Activated CD4-positive, alpha-beta T cell treated with anti-CD3 and anti-CD28 coated beads for 48 hours (primary cell): ENCODE measurements at places on chromosomes 2 and 18.

GRCh38 chr2:136653861-136654260 lies 111.5 kb upstream of the THSD7B start:
- no peak for DNase-seq

- DNase-seq = no peak
These were observed 301.7 kb downstream of the PAX3 start for GRCh38 chr2:221997100-221997499.

- DNase-seq = peak; percentile 70
These were observed 22.8 kb downstream of the ZSCAN30 start for GRCh38 chr18:35267161-35267651.

DNA sequence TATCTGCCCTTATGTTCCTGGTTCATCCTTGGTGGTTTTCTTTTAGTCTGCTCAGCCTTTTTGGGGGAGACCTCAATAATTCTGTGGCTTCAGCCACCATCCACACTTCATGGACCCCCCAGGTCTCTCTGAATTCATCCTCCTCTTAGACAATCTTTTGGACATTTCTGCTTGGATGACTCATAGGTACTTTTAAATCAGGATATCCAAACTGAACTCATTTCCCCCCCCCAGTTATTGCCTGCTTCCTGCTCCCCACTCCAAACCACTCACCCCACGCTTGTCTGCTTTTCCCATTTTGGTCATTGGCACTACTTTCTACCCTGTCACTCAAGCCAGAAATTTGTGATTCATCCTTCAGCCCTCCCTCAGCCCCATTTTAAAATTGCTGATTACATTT lies 78.5 kb downstream of the TANC1 start:
- DNase-seq = no peak

- DNase-seq = peak; percentile 41
These were observed 22.9 kb downstream of the RBM43 start for GRCh38 chr2:151238527-151239487.

DNA sequence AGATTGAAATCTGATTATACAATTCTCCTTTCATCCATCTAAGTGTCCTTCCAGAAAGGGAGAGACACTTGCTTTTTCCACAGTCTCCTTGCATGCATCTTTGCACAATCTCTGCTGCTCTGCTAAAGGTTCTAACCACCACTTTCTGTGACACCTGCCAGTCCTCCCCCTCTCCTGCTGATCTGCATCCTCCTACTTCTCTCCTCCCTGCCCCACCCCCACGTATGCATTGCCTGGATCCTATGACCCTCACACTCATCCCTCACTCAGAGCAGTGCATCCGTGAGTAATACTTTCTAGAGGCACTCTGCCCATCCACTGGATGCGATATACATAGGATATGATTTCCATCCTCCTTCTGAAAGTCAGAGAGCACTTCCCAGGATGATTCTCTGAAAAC lies 27.7 kb upstream of the TRAPPC8 start:
- no peak for DNase-seq

- DNase-seq = no peak
These were observed 22.6 kb upstream of the ITGA6 start for GRCh38 chr2:172404824-172405223.

- no peak for DNase-seq
These were observed 306.2 kb upstream of the CXCR4 start for GRCh38 chr2:136424112-136424511.

DNA sequence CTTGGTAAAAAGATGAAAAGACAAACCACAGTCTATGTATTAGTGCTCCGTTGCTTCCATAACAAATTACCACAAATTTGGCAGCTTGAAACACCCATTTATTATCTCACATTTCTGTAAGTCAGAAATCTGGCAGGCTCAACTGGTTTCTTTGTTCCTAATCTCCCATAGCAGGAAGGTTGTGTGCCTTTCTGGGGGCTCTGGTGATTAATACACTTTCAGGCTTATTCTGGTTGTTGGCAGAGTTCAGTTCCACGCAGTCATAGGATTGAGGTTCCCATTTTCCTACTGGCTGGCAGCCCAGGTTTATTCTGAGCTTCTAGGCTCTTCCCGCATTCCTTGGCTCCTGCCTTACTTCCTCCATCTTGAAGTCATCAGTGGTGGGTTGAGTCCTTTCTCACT lies 189.3 kb downstream of the ANAPC1 start:
- no peak for DNase-seq

DNA sequence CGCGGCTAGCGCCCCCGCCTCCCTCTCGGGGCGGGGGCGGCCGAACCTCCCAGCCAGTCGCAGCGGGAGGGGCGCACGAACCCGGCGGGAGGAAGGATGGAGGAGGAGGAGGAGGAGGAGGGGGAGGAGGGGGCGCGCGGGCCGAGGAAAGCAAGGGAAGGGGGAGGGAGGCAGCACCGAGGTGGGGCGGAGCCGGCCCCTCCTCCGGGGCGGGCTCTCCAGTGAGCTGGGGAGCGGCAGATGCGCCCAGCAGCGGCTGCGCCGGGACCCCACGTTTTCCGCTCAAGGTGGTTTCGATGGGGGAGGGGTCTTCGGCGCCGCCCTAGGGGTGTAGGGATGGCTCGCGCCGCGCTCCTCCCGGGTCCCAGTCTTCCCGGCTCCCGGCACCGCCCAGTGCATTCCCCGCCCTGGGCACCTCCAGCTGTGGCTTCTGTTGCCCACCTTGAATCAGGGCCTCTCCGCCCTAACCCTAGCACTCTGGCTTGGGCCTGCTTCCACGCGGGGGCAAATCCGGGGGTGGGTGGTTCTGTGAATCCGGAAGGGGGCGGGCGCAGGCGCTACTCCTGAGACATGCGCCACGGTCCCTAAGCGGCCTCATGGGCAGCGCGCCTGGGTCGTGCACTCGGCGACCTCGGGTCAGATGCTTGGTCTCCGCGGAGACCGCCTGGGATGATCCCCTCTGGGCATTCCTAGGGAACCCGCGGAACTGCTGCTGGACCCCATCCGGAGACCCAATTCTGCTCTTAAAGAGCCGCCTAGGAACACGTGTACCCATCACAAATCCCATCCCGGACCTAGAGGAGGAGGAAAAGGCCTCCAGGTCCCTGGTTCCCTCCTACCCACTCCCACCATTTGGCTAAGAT lies at the start of gene FBXO41:
FBXO41 (minus strand) TSS at position 183 of the 863 bp plus-strand sequence. CDS start 14,848 bp downstream, outside the sequence.
- DNase-seq = peak; percentile 82

- peak; percentile 46 for DNase-seq
These were observed 51.9 kb downstream of the SLC4A1AP start for GRCh38 chr2:27715318-27716210.

- no peak for DNase-seq
These were observed 143.7 kb downstream of the IRS1 start for GRCh38 chr2:226655871-226656270.

GRCh38 chr2:127707890-127708648 lies 6.8 kb downstream of the SFT2D3 start:
- no peak for DNase-seq

- no peak for DNase-seq
These were observed 157.8 kb downstream of the C1D start for GRCh38 chr2:67904966-67905365.

DNA sequence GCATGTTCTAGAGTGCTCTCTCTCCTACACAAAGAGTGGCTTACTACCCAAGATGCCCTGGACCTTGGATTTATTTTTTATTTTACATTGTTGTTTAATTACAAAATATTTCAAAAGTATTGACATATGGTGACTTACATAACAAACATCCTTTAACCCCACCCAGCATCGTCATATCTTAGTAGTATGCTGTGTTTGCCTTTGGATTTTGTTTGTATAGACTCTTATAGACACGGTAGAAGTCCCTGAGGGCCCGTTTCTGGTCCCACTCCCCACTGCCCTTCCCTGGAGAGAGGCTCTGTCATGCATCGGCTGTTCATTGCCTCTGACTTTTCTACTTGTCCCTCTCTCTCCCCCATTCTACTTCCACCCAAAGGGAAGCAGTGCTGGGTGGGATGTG lies 112.0 kb downstream of the ZBTB7C start:
- no peak for DNase-seq

GRCh38 chr2:11949732-11950523 lies 203.5 kb downstream of the LPIN1 start:
- DNase-seq = no peak

- no peak for DNase-seq
These were observed 65.8 kb downstream of the DCDC2C start for GRCh38 chr2:3768960-3769765.

GRCh38 chr18:8778386-8778785 lies 73.0 kb downstream of the MTCL1 start:
- DNase-seq = no peak

- DNase-seq = no peak
These were observed 56.2 kb downstream of the ANKMY1 start for GRCh38 chr2:240501531-240501991.

- no peak for DNase-seq
These were observed 23.6 kb downstream of the CYB5A start for GRCh38 chr18:74268175-74268574.

- DNase-seq = peak; percentile 14
These were observed 4.9 kb downstream of the PDCD1 start for GRCh38 chr2:241853651-241854341.

DNA sequence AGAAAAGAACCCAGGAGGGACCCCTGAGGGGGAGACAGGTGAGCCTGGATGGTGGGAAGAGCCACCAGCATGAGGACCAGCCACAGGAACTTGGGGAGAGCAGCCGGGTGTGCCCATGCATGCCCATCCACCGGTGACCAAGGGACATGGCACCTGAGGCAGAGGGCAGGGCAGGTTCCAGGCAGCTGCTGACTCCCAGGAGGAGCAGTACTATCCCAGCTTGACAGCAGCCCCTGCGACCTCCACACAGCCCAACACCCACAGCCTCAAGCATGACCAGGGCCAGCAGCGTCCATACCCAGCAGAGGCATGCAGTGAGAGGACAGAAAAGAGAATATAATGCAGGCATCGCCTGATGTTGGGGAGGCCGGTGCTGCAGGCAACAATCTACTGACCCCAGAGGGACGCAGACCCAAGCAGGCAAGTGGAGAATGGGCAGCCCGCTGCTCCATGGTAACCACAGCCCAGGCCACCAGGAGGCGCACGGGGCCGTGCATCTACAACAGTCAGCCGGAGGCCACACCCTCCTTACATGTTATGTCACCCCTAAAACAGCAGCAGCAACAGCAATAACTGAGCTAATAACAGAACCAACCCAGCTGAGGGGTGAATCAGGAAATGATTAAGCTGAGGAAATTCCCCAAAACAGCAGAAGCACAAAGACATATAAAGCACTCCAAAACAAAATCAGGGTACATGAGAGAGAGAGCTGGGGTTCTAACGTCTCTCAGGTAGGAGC lies 44.1 kb downstream of the ANKMY1 start:
- DNase-seq = peak; percentile 89

DNA sequence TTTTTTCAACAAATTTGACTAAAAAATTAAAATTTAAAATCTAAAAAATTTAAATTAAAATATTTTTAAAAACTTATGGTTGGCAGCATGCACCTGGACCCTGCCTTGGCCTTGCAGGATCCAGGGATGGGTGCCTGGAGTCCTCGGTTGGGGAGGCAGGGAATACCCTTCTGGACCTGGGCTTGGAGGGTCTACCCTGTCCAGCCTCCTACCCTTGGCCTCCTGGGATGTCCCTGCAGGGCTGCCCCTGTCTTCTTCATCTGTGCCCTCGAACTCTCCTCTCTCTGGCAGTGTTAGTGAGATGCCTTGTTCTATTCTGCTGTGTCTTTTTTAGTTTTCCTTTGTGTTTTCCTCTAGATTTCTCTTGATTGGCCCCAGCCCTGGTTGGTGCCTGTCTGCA lies 68.9 kb upstream of the HAAO start:
- no peak for DNase-seq

DNA sequence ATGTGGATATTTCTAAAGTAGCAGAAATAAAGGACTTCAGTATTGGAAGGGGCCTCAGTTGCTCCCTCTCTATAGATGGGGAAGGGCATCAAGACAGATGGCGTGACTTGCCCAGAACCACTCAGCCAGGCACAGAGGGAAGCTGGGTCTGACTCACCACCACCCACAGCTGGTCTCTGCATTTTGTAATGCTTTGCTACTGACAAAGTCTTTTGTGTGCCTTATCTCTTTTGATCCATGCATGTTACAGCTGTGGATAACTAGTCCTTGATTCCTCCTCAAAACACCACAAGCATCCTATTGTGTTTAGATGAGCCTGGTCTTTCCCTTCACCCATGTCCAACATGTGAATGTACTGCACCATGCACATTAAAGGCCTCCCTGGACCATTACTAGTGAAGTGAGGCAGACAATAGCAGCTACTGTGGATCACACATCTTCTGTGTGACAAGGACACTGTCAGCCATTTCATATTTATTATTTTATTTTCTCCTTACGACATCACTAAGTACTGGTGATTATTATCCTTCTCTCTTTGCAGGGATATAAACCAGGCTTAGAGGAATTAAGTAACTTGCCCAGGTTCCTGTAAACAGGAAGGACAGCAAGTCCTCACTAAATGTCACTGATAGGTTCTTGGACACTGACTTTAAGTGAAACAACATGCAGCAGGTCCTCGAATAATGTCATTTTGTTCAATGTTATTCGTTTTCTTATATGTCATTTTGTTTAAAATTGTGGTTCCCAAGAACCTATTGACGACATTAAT lies 29.6 kb upstream of the IL37 start:
- peak; percentile 48 for DNase-seq

DNA sequence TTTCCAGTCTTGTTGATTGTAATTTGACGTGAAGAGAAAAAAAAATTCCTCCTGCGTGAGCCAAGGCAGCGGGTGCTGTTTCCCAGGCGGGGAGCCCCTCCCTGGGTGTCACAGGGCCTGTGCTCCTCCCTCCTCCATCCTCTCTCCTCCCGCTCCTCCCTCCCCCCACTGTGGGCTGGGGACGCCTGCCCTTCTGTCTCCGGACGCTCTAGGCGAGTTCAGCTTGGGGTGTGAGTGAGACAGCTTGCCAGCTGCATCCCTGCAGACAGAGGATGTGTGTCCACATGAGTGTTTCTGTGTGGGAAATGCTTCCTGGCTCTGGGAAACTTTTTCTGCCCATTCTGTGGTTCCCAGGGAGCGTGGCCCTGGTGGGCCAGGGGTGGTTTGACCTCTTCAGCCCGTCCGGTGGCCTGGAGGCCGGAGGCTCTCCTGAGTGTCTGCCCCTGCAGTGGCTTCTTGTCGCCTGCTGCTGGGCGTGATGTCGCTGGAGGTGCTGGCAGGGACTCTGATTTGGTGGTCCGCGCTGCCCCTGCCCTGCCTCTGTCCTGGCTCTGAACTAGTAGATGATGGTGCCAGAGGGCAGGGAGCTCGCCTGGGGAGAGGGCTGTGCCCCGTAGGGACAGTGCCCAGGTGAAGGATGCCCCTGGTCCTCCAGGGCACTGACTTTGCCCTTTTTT lies 96.4 kb downstream of the USP40 start:
- no peak for DNase-seq

GRCh38 chr18:44130376-44130942 lies 550.2 kb upstream of the SETBP1 start:
- DNase-seq = peak; percentile 5

DNA sequence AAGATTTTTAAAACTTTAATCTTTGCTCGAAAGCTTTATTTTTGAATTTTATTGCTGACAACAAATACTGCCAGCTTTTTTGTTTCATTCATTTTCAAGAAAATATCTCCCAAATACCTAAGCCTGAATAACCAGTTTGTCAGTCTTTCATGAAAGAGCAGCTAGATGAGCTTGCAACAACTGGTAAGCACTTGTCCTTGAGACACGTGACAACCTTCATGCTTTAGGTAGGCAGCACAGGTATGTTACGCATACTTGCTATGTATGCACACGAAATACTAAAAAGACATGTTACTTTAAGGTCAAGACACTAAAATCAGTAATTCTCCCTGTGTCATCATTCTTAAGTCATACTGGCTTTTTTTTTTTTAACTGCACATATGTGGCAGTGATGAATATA lies 12.3 kb downstream of the CEBPZ start:
- no peak for DNase-seq

GRCh38 chr2:200040831-200041230 lies 85.4 kb downstream of the MAIP1 start:
- no peak for DNase-seq

- no peak for DNase-seq
These were observed 181.6 kb downstream of the XIRP2 start for GRCh38 chr2:167069855-167070254.

- no peak for DNase-seq
These were observed 502.9 kb upstream of the ZEB2 start for GRCh38 chr2:145022666-145023333.
